ENCODE measurements at places on chromosomes 12 and 14.

- DNase-seq: peak; percentile 39
Observed at GRCh38 chr14:54535126-54535525, 25.4 kb downstream of the CGRRF1 start.

DNA sequence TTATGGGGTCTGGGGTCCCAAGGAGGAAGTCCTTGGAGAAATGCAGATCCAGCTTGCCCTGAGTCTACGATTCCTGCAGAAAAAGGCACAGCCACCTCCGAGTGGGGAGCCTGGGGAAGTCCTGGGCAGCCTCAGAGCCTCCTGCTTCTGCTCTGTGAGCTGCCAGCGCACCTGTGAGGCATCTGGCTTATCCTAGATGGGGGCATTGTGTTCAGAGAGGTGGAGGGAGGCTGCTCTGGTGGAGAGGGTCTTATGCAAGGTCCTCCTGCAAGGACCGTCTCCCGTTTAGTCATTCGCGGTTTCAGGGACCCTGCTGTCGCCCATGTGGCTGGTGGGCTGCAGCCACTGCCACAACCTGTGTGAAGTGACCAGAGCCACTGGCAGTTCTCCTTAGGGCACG lies 53.0 kb upstream of the PRMT8 start:
- no peak for DNase-seq

GRCh38 chr14:21634840-21635239 lies at the start of gene OR10G2:
Gene OR10G2, minus strand, starts transcription at chr14:21634940. Its CDS starts 98 bp downstream, at chr14:21634842.
- no peak for DNase-seq

DNA sequence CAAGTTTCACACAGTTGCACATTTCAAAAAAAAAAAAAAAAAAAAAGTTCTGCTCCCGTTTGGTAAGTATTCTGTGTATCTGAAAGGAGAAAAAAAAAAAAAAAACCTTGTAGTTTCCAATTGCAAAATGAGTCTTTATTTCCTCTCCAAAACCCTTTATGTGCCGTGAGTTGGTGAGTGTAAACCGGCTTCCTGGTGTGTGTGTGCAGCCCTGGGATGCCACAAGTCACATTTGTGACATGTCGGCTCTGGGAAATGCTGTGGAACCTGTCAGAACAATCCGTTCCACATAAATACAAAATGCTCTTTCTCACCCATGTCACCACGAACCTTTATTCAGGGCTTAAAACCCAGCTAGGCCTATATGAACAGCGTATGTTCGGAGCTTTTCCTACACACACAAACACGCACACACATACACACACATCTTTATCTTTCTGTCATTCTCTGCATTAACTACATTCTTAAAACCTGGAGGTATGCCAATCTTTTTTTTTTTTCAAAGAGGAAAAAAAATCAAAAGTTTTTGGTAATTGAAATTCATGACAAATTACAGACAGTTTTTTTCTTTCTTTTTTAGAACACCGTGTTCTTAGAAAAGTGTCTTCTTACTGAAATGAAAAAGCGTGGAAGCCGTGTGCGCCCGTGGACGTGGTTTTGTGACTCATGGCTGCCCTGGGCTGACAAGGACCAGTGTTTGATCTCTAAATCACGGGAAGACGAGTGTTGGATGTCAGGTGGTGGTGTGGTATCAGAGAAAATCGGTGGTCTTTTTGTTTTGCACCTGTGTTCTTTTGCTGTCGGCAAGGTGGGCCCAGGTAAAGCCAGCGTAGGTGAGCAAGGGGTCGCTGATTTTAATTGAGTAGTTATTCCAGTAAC lies 612.0 kb downstream of the VRK1 start:
- no peak for DNase-seq

DNA sequence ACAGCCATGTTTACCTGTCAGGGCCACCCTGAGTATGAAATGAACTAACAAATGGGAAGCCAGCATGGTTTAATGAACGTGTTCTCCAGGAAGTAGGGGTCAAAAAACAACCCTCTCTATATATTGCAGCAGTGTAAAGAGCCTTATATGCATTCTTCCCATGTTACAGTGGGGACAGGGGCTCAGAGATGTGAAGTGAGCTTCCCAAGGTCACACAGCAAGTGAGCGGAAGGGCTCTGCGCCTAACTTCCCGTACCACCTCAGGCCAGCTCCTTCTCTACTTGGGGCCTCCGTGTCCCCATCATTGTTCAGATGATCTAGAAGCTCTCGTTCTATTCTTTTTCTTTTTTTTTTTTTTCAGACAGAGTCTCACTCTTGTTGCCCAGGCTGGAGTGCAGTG lies 105.1 kb upstream of the MAP1LC3B2 start:
- no peak for DNase-seq

GRCh38 chr14:99268810-99269707 lies 2.9 kb downstream of the BCL11B start:
- DNase-seq: no peak

- no peak for DNase-seq
Observed at GRCh38 chr14:72686101-72686500, 207.8 kb downstream of the DPF3 start.

GRCh38 chr14:88346048-88346639 lies 23.1 kb upstream of the KCNK10 start:
- DNase-seq: no peak

- DNase-seq: peak; percentile 41
Observed at GRCh38 chr12:47808050-47808449, 11.7 kb downstream of the HDAC7 start.

DNA sequence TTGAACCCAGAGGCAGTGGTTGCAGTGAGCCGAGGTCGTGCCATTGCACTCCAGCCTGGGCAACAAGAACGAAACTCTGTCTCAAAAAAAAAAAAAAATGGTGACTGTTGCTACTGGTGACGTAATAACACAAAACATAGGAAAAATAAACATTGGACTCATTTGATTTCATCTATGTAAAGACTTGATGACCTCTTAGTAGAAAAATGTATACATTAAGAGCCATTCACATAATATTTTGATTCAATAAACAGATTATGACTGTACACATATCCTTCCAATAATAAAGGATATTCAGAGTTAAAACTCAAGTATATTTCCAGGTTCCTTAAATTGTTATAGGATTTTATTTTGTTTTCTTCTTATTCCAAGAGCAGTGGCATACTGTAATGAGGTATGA lies 65.7 kb upstream of the AEBP2 start:
- DNase-seq: peak; percentile 64

- no peak for DNase-seq
Observed at GRCh38 chr12:8475508-8476203, 19.9 kb downstream of the CLEC6A start.

GRCh38 chr14:104467236-104467635 lies 112.3 kb upstream of the C14orf180 start:
- no peak for DNase-seq

- DNase-seq: no peak
Observed at GRCh38 chr14:64509036-64509435, 4.5 kb downstream of the ZBTB1 start.

DNA sequence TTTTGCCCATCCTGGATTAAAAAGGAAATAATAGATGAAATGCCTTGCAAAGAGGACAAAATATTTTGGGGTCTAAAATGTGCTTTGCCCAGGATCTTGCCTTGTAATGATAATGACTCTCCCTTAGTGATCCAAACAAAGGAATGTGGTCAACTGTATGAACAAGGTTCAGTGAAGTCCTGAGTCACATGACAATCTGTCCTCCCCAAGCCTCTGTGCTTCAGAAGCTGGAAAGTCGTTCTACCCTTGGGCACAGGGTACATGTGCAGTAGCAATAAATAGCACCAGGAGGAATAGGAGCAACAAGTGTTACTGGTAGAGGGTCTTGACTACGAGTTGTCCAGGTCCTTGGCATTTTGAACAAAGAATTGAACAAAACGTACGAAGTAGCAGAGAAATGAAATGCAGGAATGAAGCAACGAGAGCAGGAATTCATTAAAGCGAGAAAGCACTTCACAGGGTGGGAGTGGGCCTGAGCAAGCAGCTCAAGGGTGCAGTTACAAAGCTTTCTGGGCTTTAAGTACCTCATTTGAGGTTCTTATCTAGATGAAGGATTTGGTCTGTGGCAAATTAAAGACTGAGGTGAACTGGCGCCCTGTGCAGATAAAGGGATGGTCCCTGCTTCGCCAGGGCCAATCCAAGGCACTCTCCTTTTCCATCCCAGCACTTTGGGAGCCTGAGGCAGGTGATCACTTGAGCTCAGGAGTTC lies 65.8 kb downstream of the RESF1 start:
- DNase-seq: peak; percentile 21

DNA sequence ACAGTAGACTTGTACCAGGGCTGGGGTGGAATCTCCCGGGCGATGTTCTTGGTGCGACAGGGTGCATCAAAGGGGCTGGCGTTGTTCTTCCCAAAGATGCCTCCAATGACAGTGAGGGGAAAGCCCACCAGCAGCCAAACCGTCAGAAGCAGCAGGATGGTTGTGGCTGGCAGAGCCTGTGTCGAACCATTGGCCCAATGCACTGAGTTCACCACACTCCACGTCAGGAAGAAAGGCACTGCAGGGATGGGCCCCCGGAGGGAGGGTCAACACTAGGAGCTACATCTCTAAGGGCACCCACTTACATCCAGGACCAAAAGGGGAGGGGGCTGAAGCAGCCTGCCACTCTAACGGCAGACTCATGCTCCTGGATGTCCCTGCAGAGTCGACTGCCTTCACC lies 1.8 kb upstream of the IPO4 start:
- no peak for DNase-seq

GRCh38 chr14:68547305-68548193 lies 245.3 kb downstream of the ZFP36L1 start:
- no peak for DNase-seq

- DNase-seq: no peak
Observed at GRCh38 chr12:2547273-2548044, 247.3 kb upstream of the FKBP4 start.

GRCh38 chr12:28507867-28508266 lies 317.6 kb downstream of the CCDC91 start:
- no peak for DNase-seq

- DNase-seq: no peak
Observed at GRCh38 chr12:74285773-74286172, 251.9 kb upstream of the ATXN7L3B start.

- DNase-seq: no peak
Observed at GRCh38 chr12:3723916-3724805, 28.7 kb downstream of the CRACR2A start.

GRCh38 chr14:26190646-26191045 lies 407.2 kb downstream of the NOVA1 start:
- no peak for DNase-seq

DNA sequence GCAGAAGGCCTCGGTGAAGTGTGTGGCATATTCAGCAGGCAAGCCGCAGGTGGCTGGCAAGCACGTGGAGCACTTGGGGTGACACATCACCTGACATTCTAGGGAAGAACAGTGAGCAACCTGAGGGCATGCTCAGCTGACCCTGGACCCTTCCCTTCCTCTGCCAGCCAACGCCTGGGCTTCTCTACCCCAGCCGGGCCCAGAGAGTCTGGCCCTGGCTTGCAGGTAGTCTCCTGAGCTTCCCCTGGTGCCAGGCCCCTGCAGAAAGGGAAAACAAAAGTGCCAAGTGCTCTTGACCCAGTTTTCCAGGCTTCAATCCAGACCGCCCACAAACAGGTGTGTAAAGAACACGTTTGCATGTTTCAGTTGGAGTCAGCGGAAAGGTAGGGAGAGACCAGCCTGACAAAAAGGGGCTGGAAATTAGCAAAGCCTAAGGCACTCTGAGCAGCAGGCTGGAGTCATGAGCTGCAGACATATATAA lies 45.7 kb downstream of the PRKAB1 start:
- peak; percentile 64 for DNase-seq

DNA sequence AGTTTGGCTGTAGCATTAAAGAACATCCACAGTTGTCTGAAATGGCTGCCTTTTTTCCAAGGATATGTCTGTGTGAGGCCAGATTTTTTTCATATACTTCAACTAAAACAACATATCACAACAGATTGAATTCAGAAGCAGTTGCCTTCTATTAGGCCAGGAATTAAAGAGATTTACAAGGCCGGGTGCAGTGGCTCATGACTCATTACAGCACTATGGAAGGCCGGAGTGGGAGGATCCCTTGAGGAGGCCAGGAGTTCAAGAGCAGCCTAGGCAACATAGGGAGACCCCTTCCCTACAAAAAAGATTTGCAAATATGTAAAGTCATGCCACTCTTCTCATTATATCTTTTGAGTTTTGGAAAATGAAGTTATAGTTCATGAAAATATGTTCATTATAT lies 108.6 kb downstream of the KTN1 start:
- no peak for DNase-seq

DNA sequence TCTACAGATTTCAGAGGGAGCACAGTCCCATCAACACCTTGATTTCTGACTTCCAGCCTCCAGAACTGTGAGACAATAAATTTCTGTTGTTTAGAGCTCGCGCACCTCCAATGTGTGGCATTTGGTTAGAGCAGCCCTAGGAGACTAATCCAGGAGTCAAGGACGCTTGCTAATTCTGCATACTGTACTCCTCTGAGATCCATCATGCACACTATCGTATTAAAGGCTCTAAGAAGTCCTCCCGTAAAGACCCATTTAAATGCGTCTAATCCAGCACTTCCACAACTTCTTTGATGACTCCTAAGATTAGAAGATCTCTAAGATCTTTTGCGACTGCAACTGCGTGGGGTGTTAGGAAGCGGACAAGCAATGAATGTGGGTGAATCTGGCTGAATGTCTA lies 30.4 kb downstream of the MAP1LC3B2 start:
- no peak for DNase-seq

GRCh38 chr12:120468821-120469449 lies 613 bp downstream of the SRSF9 start:
- DNase-seq: peak; percentile 70

DNA sequence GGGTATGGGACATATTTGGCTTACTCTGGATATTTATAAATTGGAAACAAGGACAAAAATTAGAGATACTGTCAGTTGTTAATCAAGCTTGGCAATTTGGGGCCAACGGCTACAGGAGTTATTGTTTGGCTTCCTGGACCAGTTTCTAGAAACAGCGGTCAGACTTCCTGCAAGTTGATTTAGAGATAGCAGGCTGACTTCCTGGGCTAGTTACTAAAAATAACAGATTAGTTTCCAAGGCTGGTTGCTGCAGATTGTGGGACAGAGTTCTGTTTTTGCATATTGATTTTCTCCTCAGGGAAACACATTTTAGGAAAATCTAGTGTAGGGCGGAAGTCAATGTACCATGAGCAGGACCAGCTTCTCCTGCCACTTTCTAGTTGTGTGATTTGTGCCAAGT lies 144.0 kb upstream of the TMPO start:
- no peak for DNase-seq

DNA sequence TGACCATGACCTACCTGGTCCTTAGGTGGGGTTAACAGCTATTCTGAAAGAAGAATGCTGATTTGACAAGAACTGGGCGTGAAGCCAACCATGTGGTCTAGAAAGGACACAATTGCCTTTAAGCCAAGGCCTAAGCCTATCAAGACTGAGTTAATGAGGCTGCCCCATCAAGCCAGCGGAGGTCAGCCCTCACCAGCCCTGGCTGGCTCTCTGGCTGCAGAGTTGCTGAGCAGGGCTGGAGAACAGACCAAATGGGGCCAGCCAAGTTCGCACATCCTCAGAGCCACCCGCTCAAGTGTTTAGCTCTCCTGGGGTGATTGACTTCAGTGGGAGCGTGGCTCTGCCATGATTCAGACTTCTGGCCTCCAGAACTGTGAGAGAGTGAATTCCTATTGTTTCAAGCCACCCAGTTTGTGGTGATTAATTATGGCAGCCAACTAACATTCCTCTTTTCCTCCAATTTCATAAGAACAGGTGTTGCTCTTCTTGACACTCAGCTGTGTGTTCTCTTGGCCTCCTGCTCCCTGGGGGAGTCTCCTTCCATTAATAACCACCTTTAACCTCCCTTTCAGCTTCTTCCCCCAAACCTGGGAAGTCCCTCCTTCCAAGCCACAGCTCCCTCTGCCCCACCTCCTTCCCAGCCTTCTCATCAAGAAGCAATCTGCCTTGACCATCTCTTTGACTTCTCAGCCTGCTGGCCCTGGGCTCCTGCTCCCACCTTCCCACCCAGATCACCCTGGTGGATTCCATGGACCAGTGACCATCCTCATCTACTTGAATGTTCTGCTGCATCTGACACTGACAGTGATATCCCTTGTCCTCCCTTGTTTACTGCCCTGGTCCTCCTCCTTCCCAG lies 5.3 kb upstream of the SERPINA5 start:
- no peak for DNase-seq

Data from lung (tissue), 17 donors.